ENCODE measurements at places on chromosomes 6 and 20. TPM values are rescaled to one million over a fixed set of nuclear protein-coding genes. Genes with fewer than 3 reads are reported as not detected.

Gene C6orf52
- total RNA-seq, result 1.1 TPM

Gene OOEP
- 1.5 TPM for total RNA-seq

Gene TMC2
- total RNA-seq, result not detected

Gene TTLL9
- not detected for total RNA-seq

Gene CDH22
- total RNA-seq, result not detected

- no peak overlapping the region for H3K4me3 ChIP-seq
- no peaks in the 10 kb centered on the region for H3K4me1 ChIP-seq
- no peaks in the 10 kb centered on the region for H3K36me3 ChIP-seq
- no peak for DNase-seq
- no peak overlapping the region for H3K27ac ChIP-seq
Measured at GRCh38 chr6:135922174-135922573, 70.7 kb downstream of the PDE7B start.

- no peak for DNase-seq
- no peaks in the 10 kb centered on the region for H3K27me3 ChIP-seq
- no peak overlapping the region for H3K27ac ChIP-seq
- H3K36me3 ChIP-seq, result peaks cover 14% of the 10 kb centered on the region
Measured at GRCh38 chr6:20162515-20162914, 49.8 kb downstream of the MBOAT1 start.

- H3K4me1 ChIP-seq, result peaks cover 46% of the 10 kb centered on the region
- H3K27ac ChIP-seq, result peak within 1 kb of the TSS; percentile 89
Measured at GRCh38 chr6:36387440-36388303, at the start of gene ETV7. Gene ETV7 (minus strand): TSS chr6:36387669. CDS start chr6:36387541, 128 bp downstream.

DNA sequence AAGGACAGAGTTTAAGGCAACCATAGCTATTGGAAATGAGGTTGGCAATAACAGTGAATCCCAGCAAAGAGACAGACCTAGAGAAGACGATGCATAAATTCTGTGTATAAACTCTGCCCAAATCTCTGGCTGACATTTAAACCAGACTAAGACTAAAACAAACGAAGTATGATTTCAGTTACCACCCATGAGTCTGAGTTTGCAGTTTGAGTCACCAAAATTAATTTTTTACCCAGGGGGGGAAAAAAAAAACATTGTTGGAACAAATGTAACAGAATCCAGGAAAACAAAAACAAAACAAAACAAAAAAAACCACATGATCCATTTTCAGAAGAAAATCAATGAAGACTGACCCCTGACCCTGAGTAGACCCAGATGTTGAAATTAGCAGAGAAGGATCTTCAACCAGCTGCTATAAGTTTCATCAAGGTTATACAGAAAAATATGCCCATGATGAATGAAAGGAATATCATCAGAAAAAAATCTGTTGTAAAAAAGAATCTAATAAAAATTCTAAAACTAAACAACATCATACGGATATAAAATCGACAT, 190.8 kb downstream of the GMDS start:
- DNase-seq, result no peak
- H3K27me3 ChIP-seq, result no peaks in the 10 kb centered on the region
- H3K36me3 ChIP-seq, result peaks cover 4% of the 10 kb centered on the region
- no peak overlapping the region for H3K4me3 ChIP-seq
- H3K27ac ChIP-seq, result peak overlapping the region; percentile 10

DNA sequence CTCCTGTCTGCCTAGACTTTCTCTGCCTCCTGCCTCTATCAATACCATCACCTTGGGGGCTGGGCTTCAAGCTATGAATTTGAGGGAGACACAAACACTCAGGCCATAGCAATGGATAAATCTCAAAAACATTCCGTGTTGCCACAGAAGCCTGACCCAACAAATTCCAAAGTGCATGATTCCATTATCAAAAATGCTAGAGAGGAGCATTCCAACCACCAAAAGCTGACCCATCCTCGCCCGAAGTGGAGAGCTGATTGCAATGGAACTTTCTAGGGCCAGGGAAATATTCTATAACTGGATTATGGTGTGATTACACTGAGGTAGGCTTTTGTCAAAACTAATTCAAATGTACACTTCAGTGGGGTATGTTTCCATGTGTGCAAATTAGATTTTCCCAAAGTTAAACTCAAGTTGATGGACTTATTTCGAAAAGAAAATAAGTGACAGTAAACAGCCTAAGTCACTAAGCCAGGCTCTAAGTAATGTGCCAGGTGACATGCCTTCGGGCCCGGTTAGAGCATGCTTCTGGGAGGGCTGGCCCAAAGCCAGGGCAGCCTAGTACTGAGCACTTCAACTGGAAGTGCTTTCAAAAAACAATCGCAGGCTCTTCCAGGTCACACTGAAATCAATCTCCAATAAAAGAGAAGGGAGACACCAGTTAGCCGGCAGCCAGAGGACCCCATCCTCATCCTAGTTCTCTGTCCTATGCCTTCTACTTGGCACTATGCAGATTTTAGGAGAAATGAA, 142.3 kb downstream of the TBXT start:
- H3K27me3 ChIP-seq, result no peaks in the 10 kb centered on the region
- DNase-seq, result no peak
- no peak overlapping the region for H3K27ac ChIP-seq
- no peak overlapping the region for H3K4me3 ChIP-seq

DNA sequence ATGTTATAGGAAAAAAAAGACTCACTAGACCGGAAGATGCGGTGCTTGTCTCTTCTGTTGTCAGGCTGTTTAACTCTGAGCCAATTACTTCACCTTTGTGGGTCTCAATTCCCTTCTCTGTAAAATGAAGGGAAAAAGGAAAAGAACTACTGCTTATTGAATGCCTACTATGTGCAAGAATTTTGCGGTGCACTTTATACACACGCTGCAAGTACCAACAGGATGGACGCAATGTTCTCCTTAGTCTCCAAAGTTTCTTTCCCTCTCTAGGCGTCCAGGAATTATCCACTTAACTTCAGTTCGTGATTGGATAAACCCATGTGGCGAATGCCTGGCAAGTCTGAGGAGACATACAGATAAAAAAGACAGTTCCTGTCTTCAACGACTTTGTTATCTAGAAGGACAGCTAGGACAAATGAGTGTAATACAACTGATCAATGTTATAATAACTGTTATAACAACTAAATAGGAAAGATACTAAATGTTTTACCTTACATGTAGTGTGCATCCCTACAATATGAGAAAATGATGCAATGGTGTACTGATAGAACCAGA, 69.0 kb upstream of the JARID2 start:
- H3K27me3 ChIP-seq, result no peaks in the 10 kb centered on the region
- no peaks in the 10 kb centered on the region for H3K36me3 ChIP-seq
- H3K4me3 ChIP-seq, result no peak overlapping the region
- DNase-seq, result no peak
- H3K4me1 ChIP-seq, result no peaks in the 10 kb centered on the region
- no peak overlapping the region for H3K27ac ChIP-seq

DNA sequence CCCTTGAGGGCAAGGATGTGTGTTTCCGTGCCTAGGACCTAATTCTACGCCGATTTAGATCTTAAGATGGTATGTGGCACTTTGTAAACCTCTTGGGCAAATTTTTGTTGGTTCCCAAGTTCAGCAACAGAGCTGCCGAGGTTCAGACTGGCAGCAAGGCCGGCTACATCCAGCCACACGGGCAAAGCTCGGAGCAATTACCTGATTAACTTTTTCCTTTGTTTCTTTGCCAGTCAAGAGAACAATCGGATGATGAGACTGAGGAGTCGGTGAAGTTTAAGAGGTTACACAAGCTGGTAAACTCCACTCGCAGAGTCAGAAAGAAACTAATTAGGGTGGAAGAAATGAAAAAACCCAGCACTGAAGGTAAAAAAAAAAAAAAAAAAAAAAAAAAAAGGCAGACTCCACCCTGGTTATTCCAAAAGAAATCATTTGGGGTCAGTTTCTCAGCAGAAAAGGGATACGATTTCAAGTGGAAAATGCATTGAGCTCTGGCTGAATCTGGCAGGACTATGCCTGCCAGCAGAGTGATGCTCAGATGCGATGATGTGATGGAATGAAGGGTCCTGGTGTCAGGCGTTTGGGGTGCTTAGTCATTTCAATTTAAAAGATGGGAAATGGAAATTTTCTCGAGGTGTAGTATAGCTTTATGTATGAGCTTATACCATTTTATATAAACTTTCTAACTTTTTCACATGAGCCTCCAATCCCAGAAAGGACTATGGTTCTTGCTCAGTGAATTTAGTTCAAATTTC, 171.6 kb downstream of the SASH1 start:
- no peak overlapping the region for H3K4me3 ChIP-seq
- no peaks in the 10 kb centered on the region for H3K4me1 ChIP-seq
- no peaks in the 10 kb centered on the region for H3K36me3 ChIP-seq
- DNase-seq, result no peak
- no peak overlapping the region for H3K27ac ChIP-seq
- peaks cover 20% of the 10 kb centered on the region for H3K27me3 ChIP-seq

- H3K27ac ChIP-seq, result no peak overlapping the region
- peaks cover 57% of the 10 kb centered on the region for H3K4me1 ChIP-seq
- H3K4me3 ChIP-seq, result no peak overlapping the region
Measured at GRCh38 chr6:149380523-149380922, 19.5 kb upstream of the SUMO4 start.

DNA sequence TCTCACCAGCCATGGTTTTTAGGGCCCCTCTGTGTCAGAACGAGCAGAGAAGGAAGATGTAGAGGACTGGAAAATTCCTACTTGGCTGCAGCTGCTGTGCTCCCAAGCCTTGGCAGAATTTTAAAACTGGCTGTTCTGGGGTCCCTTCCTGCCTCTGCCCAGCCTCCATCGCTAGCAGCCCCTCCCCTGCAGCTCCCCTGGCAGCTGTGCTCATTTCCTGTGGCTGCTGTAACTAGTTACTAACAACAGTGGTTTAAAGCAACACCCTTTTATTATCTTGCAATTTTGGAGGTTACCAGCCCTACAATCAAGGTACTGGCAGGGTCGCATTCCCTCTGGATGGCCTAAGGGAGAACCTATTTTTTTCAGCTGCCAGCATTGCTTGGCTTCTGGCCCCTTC, 3.7 kb upstream of the CST11 start:
- H3K27me3 ChIP-seq, result peaks cover 5% of the 10 kb centered on the region
- H3K4me3 ChIP-seq, result no peak overlapping the region
- H3K27ac ChIP-seq, result peak overlapping the region; percentile 22
- peaks cover 17% of the 10 kb centered on the region for H3K4me1 ChIP-seq
- H3K36me3 ChIP-seq, result no peaks in the 10 kb centered on the region
